ENCODE measurements at places on chromosomes 7 and 10. TPM values are rescaled to one million over a fixed set of nuclear protein-coding genes. Genes with fewer than 3 reads are reported as not detected.

PLXNA4 gene
- polyA plus RNA-seq = 0.21 TPM

UTF1 gene
- not detected for polyA plus RNA-seq

CAV1 gene
- 9.9 TPM for polyA plus RNA-seq

PHYHIPL gene
- polyA plus RNA-seq = 1.5 TPM

NXPH1 gene
- polyA plus RNA-seq = not detected

NUDT13 gene
- 0.60 TPM for polyA plus RNA-seq

TFR2 gene
- polyA plus RNA-seq = 354 TPM
